ENCODE measurements at places on chromosomes 11 and 22. TPM values are rescaled to one million over a fixed set of nuclear protein-coding genes. Genes with fewer than 3 reads are reported as not detected.

DNA sequence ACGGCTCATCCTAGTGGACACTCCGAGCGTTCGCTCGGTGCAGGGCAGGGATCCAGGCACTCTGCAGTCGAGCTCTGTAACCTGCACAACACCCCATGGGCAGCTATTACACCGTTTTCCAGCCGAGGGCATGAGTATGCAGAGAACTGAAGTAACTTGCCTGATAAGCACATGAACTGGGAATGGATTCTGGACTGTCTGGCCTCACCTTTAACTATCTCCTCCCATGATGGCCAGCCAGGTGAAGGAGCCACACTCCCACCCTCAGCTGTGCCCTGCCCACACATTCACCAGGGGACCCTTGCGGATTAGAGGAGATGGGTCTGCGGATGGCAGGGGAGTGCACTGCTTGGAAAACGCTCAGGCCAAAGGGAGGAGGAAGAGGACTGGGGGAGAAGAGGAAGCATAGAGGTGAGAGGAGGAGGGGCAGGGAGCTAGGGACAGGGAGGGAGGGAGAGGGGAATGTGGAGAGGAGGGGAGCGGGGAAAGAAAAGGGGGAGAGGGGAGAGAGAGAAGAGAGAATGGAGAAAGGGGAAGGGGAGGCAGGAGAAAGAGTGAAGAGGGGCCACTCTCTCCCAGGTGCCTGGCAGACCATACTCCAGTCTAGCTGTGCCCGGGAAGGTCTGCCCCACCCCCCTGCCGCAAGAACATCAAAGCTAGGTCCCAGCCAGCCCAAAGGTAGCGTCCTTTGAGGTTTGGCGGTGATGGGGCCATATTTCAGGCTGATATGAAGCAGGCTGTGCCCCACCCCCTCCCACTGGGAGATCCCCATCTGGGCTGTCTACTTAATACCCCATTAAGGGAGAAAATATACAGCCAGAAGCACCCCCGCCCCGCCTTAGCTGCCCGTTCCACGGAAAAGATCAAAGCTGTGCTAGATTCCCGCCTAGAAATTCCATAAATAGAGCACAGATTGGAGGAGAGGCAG is 33.2 kb upstream of the TCF20 start:
- no peak for DNase-seq

The ADAMTS8 gene
- 15.5 TPM for total RNA-seq

GRCh38 chr11:67732045-67732787 is 57.8 kb upstream of the ALDH3B2 start:
- no peak for DNase-seq

- no peak for DNase-seq
These were observed 25.6 kb downstream of the PARVG start for GRCh38 chr22:44206330-44206645.

DNA sequence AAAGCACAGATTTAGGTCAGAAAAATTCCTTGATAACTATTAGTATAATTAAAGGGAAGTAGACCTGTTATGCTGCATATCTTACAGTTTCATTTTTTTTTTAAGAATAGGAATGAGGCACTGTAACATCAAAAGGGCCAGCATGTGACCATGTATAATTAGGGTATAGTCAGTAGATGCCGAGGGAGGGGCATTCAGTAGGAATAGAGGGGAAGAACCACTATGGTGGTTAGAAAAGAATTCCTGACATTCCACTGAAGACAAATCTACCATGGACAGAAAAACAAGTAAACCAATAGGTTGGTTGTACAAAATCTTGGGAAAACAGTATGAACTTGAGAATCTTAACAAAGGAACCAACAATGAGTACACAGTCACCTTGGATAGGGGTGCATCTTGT is 78.4 kb upstream of the CCDC179 start:
- no peak for DNase-seq

GRCh38 chr11:4644233-4644632 is 451 bp downstream of the OR51E1 start:
- no peak for DNase-seq

The OR8A1 gene
- total RNA-seq = not detected

The INS gene
- total RNA-seq = not detected

GRCh38 chr11:57469268-57469667 is 8.9 kb downstream of the RTN4RL2 start:
- no peak for DNase-seq

DNA sequence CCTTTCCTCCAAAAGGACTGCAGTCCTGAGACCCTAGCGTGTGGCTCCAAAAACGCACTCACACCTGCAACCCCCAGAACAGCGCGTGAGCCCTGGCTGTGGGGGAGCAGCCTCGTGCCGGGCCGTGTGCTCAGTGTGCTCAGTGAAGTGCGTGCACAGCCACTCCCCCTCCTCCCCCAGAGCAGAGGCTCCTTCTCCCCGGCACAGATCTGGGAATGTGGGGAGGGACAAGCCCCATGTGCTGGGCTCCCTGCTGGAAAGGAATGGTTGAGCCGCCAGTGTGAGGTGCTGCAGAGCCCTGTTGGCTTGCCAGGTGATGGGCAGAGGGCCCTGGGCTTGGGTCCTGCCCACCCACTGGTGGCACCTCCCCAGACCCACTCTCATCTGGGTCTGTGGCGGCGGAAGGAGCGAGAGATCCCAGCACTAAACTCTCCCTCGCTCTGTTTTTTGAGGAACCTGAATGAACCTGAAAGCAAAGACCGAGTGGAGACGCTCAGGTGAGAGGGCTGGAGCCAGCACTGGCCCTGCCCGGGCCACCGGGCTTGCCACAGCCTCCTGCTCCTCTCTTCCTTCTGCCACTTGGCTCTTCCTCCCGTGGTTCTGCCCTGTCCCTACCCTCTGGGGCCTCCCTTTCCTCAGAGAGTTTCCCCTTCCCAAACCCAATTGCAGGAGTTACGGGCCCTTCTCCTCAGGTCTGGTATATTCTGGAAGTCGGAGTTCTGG is 9.0 kb downstream of the RCOR2 start:
- peak; percentile 68 for DNase-seq

- DNase-seq = peak; percentile 99
These were observed 42.1 kb upstream of the ISX start for GRCh38 chr22:35023692-35024363.

The MMP8 gene
- not detected for total RNA-seq

DNA sequence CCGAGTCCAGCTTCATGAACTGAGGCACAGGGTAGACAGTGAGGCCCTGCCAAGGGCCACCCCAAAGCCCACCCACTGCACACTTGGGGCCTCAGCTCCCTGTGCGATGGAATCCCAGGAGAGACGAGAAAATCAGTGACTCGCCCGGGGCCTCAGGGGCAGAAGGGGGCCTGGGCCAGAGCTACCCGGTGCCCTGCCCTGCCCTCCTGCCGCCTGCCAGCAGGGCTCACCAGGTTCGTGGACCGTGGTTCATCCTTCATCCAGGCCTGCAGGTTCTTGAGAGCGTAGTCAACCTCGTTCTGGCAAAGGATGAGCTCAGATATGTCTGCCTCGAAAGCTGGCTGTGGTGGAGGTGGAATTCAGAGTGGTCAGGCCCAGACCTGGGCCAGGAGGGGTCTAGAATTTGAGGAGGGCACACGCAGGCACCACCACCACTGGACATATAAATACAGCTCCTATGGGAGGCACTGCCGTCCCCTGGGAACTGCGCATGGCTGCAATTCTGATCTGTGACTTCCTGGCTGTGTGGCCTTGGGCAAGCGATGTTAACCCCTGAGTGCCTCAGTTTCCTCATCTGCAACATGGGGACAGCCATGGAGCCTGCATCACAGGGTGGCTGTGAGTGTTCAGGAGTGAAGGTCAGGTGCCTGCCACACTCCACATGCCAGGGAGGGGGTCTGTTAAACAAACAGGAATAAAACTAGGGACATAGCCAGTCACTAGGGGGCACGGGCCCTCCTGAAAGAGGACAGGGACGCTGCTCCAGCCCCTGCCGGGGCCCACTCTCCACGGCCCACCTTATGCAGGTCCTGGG is 7.5 kb downstream of the ALDH3B2 start:
- DNase-seq = no peak

GRCh38 chr11:75820645-75821044 is 5.6 kb downstream of the UVRAG start:
- DNase-seq = no peak

The YPEL1 gene
- 7.6 TPM for total RNA-seq

DNA sequence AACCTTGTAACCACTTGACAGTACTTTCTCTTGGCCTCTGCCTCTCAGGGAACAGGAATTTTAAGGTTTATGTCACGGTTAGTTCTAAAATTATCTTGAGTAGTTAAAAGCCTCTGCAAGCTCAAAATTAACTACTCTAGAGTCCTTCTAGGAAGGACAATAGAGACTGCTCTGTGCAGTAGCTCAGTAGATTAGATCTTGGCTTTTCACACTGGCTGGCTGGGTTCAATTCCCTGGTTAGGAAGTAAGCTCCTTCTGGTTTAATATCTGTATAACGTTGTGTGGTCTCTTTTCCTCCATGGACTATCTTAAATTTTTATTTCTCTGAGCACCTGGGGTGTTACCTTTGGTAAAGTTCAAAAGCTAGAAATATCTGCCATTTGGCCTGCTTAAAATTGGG is 109.2 kb downstream of the AASDHPPT start:
- DNase-seq = no peak

The DDX17 gene
- 441 TPM for total RNA-seq

GRCh38 chr11:75069473-75069872 is 27.2 kb downstream of the OR2AT4 start:
- DNase-seq = no peak

The TRIM6 gene
- total RNA-seq = 20.6 TPM

The FOLR3 gene
- not detected for total RNA-seq

DNA sequence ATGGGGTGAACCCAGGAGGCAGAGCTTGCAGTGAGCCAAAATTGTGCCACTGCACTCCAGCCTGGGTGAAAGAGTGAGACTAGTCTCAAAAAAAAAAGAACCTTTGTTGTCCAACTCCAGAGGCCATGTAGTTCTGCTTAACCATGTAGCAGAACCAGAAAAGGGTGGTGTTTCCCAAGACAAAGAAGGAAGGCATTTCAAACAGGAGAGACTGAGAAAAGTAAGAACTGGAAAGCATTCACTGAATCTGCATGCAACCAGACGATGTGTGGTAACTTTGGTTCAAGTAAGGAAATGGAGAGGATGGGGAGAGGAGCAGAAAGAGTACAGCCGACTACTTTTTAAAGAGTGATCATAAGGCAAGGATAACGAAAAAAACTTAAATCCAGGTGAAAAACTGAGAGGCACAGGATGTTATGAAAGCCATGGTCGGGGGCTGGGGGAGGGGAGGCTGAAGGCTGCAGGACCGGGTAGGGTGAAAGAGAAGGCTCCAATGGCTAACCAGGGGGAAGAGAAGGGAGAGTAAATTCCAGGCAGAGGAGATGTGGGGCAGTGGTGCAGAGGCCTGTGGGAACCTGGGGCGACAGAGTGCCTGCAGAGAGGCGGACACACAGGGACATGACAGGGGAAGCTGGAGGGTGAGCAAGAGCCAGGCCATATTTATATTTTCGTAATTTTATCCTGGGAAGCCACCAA is 48.8 kb downstream of the MAPK1 start:
- DNase-seq = no peak

The SYNGR1 gene
- total RNA-seq = 32.5 TPM

The OR2D2 gene
- total RNA-seq = 0.29 TPM

- no peak for DNase-seq
These were observed 92.0 kb upstream of the KCNQ1OT1 start for GRCh38 chr11:2791521-2792380.

DNA sequence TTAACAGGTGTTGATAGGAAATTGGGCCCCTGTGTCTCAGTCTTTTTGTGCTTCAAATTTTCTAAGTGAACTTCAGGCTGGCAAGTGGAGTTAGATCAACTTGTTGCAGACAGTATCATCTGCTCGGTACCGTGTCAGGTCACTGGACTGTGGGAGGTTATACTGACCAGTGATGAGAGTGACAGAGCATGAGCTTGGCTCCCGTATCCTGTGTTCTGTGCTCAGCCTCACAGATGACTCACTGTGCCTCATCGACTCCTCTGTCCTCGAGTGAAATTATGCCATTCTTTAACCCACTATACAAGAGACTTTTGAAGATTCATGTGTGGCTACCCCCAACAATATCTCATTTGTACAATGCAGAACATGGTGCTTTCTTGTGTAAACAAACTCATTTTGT is 7.9 kb downstream of the GRAP2 start:
- DNase-seq = no peak

The TRIM29 gene
- total RNA-seq = 0.43 TPM

DNA sequence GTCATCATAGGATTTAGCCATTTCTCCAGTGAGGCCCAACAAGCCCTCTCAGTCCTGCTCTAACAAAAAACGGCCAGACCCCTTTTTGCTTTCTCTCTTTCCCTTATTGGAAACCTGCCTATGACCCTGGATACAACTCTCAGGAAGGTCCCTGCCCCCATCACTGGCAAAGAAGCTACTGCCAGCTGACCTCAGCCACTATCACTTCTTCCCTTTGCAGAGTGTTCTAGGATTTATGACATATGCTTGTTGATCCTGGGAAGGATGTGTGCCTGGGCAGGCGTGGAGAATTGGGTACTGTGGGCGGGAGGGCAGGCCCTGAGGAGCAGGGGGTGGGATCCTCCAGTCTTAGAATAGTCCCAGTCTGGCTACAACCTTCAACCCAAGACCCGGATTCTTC is 7.5 kb downstream of the PGAP2 start:
- no peak for DNase-seq

DNA sequence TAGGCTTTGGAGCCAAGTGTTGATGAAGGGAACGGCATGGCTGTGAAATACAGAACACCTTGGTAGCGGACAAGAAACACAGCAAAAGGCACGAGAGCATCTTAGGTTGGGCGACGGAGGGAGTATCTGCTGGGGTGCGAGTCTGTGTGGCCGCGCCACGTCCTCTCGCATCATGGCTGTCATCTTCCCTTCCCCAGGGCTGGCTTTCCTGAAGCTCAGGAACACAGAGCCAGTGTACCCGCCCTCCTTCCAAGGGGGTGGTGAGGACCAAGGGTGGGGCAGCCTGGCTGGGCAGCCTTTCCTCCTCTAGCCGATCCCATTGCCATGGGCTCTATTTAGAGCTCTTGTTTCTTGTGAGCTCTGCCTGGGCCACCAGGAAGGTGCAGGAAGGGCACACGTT is 154.4 kb downstream of the FEZ1 start:
- DNase-seq = no peak

The HEPHL1 gene
- 0.19 TPM for total RNA-seq

All from H1 (cell line).